Spinal cord (tissue), 10 donors: ENCODE measurements at places on chromosomes 11 and 22. TPM values are rescaled to one million over a fixed set of nuclear protein-coding genes. Genes with fewer than 3 reads are reported as not detected.

CARNS1 gene
- 17.1 TPM for total RNA-seq

CUL5 gene
- 38.2 TPM for total RNA-seq

HTR3B gene
- total RNA-seq: 0.79 TPM

SLC22A9 gene
- 0.10 TPM for total RNA-seq

CCDC89 gene
- 2.1 TPM for total RNA-seq

RASD2 gene
- total RNA-seq: 2.3 TPM

MYBPC3 gene
- 0.06 TPM for total RNA-seq

LIF gene
- 0.20 TPM for total RNA-seq

CNGA4 gene
- total RNA-seq: 0.39 TPM

PRRG4 gene
- 0.61 TPM for total RNA-seq

ALDH3B1 gene
- 4.5 TPM for total RNA-seq

SLC7A4 gene
- 1.5 TPM for total RNA-seq

PRG3 gene
- total RNA-seq: 1.1 TPM

OPCML gene
- 51.1 TPM for total RNA-seq

BARX2 gene
- 1.2 TPM for total RNA-seq

MPZL2 gene
- 50.6 TPM for total RNA-seq

OR52H1 gene
- 0.55 TPM for total RNA-seq

SYCE3 gene
- 0.66 TPM for total RNA-seq

MOGAT2 gene
- total RNA-seq: not detected

KCNQ1 gene
- 0.83 TPM for total RNA-seq

MMP10 gene
- not detected for total RNA-seq

OR52I1 gene
- not detected for total RNA-seq

RAG1 gene
- total RNA-seq: 1.3 TPM

CNTF gene
- total RNA-seq: 11.9 TPM

ATP6V1E1 gene
- total RNA-seq: 158 TPM

DGCR6 gene
- total RNA-seq: 11.1 TPM

ARVCF gene
- total RNA-seq: 47.2 TPM
